ENCODE measurements at places on chromosomes 5 and 9. TPM values are rescaled to one million over a fixed set of nuclear protein-coding genes. Genes with fewer than 3 reads are reported as not detected.

UBE2R2 gene
- 41.0 TPM for total RNA-seq

- no peak for DNase-seq
These were observed 91.1 kb upstream of the RNF180 start for GRCh38 chr5:64074533-64074932.

DNA sequence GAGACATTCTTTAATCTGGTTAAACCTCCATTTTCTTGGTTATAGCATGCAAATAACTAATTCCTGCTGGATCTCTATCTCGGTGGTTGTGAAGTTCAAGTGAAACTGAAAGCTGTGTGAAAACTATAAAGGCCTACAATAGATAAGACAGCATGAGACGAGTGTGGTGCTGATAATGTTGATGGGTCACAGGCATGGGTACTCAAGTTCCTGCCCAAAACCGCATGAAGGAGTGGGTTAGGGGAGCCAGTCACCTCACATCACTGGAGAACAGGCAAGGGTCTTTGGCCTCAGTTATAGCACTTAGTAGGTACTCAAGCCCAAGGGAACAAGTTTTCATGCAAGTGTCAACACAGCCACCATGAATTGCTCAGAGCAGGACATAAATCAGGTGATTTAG lies 16.7 kb downstream of the HMHB1 start:
- DNase-seq: no peak

GRCh38 chr5:18553269-18553668 lies 919.0 kb downstream of the TAF11L14 start:
- DNase-seq: no peak

GRCh38 chr5:44809215-44809955 lies 638 bp downstream of the MRPS30 start:
- DNase-seq: peak; percentile 29

ATP10B gene
- total RNA-seq: not detected

DNA sequence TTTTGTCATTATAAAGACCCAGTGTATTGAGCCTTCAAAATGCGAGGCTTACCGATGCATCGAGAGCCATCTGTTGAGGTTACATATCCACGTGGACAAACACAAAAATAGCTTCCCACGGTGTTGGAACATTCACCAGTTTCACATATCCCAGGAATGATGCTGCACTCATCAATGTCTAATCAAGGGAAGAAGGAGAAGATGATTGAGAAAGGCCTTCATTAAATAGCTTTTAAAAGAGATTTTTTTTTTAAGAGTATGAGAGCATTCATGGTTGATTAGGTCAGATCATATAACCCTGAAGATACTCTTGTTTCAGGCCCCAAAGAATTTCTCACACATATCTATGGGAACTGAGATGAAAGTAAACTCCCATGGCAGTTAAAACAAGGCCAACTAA lies 129.4 kb downstream of the FBN2 start:
- DNase-seq: no peak

- DNase-seq: no peak
These were observed 26.7 kb downstream of the SLC6A18 start for GRCh38 chr5:1251678-1252580.

FCN1 gene
- total RNA-seq: not detected

KCNV2 gene
- not detected for total RNA-seq

ENTREP1 gene
- total RNA-seq: not detected

NUP188 gene
- total RNA-seq: 158 TPM

DNA sequence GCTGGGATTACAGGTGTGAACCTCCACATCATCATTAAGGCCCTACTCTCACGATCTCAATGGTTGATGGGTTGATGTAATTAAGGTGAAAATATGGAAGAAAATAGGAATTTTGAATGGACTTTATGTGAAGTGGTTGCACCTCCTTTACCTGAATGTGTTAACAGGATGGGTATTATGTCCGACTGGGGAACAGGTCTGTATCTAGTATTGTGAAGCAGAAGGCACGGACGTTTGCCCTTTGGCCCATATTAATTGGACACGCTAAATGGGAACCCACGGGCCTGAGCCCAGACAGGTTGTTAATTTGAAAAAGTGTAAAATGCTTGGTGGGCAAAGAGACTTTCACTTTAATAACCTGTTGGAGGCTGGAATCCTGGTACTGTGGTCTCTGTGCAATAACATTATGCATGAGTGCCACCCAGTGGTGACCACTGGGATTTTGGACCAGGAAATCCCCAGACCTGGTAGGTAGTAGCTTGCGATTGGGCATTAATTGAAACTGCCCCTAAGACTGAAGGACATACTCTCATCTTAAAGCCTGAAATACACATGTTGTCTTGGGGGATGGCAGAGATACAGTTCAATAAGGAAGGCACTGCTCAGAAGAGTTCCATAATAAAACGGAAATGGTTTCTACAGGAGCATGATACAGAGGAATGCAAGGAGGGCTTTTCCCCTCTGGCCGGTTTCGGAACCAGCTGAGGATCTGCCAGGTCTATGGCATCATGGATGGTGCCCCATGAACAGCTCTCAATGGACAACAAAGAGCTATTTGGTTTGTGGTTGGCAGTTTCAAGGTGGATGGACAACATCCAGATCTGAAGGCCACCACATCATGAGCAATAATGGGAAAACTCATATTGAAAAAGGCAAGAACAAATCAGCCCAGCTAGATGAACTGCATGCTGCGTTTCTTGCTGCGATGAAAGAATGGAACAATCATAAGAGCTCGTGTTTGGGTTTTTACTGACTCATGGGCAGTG lies 26.2 kb upstream of the BICD2 start:
- peak; percentile 56 for DNase-seq

GRCh38 chr5:107147589-107147988 lies 523.1 kb downstream of the EFNA5 start:
- no peak for DNase-seq

DNA sequence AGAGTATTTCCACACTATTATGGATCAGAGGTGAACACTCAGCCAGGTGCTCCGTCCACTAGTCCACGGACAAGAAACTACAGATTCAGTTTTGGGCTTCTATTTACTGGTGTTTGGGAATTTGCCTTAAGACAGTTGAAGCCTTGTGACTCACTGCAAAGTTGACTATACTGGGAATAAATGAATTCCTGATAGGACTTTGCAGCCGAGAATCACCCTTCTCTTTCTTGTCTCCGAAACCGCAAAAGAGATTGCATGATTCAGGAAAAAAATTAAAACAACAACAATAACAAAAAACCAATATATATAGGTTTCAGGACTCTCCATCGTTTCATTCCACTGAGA lies 716 bp downstream of the TMEM171 start:
- no peak for DNase-seq

CAMK4 gene
- total RNA-seq: 56.9 TPM

- DNase-seq: no peak
These were observed 151.0 kb upstream of the PAPPA start for GRCh38 chr9:116002624-116003023.

PRLR gene
- total RNA-seq: not detected

DNA sequence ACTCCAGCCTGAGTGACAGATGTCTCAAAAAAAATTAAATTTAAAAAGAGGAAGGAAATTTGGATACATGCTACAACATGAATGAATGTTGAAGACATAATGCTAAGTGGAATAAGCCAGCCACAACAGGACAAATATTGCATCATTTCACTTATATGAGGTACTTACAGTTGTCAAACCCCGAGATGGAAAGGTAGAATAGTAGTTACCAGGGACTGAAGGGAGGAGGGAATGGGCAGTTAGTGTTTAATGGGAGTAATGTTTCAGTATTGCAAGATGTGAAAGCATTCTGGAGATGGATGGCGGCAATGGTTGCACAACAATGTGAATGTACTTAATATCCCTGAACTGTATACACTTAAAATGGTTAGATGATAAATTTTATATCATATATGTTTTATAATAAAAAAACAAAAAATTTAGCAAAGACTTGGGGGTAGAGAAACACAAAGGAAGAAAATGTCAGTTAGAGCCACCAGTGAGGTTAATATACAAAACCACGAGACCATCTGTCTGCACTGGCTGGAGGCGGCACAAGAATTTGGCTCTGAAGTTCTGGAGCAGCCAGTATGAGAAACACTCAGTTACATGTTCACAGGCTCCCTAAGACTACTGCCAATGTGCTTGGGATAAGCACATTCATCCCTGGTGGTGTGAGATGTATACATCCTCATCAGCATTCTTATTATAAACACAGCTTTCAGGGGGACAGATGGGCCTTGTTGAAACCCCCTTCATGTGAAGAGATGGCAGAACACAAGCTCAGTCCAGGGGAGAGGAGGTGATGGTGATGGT lies 37.0 kb upstream of the RPS23 start:
- no peak for DNase-seq

IFNA21 gene
- not detected for total RNA-seq

SLC6A3 gene
- not detected for total RNA-seq

DNA sequence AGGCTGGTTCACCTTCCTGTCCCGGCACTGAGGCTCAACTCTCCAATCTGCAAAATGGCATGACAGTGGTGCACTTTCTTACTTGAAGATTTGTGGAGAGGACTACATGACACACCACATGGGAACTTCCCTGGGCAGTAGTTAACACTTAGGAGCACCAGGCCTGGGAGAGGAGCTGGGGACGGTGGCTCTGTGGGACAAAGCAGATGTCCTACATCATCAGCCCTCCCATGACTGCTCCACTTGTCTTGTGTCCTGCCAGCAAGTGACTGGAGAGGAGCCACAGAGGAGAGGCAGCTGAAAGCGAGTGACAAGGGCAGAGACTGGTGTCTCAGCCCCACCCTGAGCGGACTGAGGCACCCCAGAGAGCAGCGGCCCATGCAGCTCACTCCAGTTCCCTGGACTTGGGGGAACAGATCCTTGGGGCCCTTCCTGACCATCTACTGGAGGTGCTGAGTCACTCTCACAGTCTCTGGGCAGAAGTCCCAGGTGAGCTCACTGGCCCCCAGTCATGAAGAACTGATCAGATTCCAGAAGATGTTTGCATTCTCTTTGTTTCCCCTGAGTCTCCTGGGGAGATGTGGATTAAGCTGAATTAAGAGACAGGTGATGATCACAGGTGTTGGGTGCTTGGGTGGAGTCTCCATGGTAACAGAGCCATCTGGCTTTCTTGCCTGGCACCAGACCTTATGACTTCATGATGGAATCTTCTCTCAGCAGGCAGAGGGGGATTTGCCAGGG lies 13.2 kb upstream of the SLC25A48 start:
- no peak for DNase-seq

DNA sequence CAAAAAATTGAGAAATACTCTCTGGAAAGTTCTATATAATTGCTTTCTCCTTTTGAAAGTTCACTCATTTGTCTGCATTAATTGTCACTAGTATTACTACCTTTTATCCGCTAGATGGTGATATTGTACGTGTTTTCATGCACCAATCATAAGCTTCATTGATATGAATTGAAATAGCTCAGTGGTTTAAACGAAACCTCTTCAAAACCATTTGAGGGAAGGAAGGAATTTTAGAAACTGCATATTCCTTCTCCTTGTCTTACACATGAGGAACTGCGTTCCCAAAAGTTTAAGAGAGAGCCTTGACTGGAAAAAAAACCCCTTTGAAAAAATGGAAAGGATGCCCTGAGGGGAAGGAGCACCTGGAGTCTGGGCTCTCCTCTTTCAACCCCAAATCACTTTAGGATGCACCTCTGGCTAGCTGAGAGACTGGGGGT lies 98.6 kb downstream of the YTHDC2 start:
- no peak for DNase-seq

NMUR2 gene
- total RNA-seq: not detected

ANKS6 gene
- 10.6 TPM for total RNA-seq

DNA sequence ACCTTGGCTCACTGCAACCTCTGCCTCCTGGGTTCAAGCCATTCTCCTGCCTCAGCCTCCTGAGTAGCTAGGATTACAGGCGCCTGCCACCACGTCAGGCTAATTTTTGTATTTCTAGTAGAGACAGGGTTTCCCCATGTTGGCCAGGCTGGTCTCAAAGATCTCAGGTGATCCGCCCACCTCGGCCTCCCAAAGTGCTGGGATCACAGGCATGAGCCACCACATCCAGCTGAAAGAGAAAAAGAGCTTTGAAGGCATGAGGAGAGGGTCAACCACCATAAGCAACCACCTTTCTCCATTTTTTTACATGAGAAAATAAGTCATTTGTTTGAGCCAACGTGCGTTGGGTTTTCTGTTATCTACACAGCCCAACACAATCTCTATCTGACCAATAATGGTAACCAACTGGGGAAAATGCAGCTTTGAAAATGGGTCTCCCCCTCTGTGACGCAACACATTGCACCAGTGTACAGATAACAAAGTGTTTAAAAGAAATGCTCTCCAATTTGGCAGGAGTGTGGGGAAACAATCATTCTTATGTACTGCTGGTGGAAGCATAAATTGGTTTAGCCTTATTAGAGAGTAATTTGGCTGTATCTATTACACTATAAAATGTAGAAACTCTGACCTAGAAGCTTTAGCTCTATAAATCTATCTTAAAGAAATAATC lies 45.8 kb upstream of the ZBTB43 start:
- DNase-seq: no peak

IL5 gene
- 1.5 TPM for total RNA-seq

DNA sequence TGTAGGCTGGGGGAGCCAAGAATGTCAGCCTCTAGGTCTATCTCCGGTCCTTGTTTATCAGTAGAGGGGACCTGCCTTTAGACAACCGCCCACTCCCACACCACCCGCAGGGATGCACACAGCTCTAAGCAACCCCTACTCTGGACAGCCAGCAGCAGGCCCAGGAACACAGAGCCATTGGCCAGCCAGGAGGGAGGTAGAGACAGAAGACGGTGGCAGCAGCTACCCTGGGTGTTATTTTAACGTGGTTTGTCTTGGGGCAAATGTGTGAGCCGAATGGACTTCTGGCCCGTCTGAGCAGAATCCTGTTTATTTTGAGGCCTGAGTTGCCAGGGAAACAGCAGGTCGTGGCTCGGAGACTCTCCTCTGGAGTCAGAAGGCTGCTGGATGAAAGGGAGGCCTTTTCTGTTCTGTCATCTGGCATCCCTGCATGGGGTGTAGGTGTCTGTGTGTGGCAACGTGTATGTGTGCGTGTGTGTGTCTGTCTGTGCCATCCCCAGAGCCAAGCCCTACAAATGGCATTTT lies 382 bp upstream of the FGF1 start:
- no peak for DNase-seq

- no peak for DNase-seq
These were observed 30.5 kb upstream of the LRRC70 start for GRCh38 chr5:62547945-62548630.

MYMK gene
- total RNA-seq: not detected

GRCh38 chr5:62727861-62728260 lies 149.2 kb downstream of the LRRC70 start:
- DNase-seq: no peak

- no peak for DNase-seq
These were observed 132.4 kb downstream of the EFNA5 start for GRCh38 chr5:107538331-107538730.

SCAI gene
- total RNA-seq: 11.7 TPM

MEIKIN gene
- total RNA-seq: not detected

GRCh38 chr5:102874054-102874453 lies 118.9 kb downstream of the PAM start:
- DNase-seq: no peak

GRCh38 chr5:81856948-81857928 lies 106.3 kb upstream of the SSBP2 start:
- no peak for DNase-seq

- DNase-seq: no peak
These were observed 114.6 kb downstream of the FAM170A start for GRCh38 chr5:119743927-119744326.

- no peak for DNase-seq
These were observed 21.9 kb downstream of the STXBP1 start for GRCh38 chr9:127634021-127634420.

- DNase-seq: no peak
These were observed 32.5 kb downstream of the LEAP2 start for GRCh38 chr5:132905938-132906337.

NR2F1-AS1 gene
- not detected for total RNA-seq

GRCh38 chr5:35789732-35790456 lies 66.8 kb upstream of the IL7R start:
- no peak for DNase-seq

GRCh38 chr5:98700730-98701129 lies 72.7 kb upstream of the RGMB start:
- DNase-seq: no peak

Measured in activated T-helper 1 cell treated with anti-CD3 and anti-CD28 coated beads, Interleukin-12 subunit alpha, Interleukin-12 subunit beta, Interleukin-2, Interleukin-4 antibody, amounts not matched to agents 30 ng/mL and 10 ng/mL and 1 ng/mL, durations not matched to agents 14 hours and 24 hours and 36 hours (primary cell).